ENCODE measurements at places on chromosomes 12 and 14.

- DNase-seq = no peak
These were observed 12.0 kb upstream of the NUDT14 start for GRCh38 chr14:105192866-105193731.

- peak; percentile 92 for DNase-seq
These were observed 19.9 kb upstream of the NEDD1 start for GRCh38 chr12:96886998-96887677.

DNA sequence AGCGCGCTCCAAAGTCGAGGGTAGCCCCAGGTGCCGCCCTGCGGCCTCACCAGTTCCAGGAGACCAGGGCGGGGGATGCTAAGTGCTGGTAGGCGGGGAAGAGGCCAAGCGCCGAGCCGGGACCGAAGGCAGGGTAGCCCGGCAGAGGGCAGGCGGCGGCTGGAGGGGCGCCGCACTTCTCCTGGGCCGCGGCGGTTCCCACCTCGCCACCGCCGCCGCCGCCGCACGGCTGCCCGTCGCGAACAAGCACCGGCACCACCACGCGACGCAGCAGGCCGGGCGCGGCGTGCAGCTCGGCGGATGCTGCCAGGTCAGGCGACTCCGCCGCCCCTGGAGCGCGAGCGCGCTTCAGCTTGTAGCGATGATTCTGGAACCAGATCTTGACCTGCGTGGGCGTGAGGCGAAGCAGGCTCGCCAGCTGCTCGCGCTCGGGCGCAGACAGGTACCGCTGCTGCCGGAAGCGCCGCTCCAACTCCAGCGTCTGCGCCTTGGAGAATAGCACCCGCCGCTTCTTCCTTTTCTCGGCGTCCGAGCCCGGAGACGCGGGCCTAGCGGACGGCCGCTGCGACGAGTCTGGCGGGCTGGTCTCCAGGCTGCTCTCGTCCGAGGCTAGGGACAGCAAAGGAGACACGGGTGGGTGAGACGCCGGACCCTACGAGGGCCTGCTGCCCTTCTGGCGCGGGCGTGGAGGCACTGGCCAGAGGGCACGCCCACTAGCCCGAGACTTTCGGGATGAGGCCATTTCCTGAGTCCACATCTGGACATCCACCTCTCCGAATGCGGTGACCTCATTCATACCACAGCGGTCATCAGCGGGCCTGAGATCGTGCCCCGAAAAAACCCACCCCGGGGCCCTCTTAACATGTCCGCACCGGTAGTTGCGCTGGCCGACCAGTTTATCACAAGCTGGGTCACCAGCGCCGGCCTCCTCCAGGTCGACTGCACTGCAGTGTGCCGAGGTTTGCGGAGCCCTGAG lies 1.3 kb downstream of the NKX2-8 start:
- peak; percentile 79 for DNase-seq

DNA sequence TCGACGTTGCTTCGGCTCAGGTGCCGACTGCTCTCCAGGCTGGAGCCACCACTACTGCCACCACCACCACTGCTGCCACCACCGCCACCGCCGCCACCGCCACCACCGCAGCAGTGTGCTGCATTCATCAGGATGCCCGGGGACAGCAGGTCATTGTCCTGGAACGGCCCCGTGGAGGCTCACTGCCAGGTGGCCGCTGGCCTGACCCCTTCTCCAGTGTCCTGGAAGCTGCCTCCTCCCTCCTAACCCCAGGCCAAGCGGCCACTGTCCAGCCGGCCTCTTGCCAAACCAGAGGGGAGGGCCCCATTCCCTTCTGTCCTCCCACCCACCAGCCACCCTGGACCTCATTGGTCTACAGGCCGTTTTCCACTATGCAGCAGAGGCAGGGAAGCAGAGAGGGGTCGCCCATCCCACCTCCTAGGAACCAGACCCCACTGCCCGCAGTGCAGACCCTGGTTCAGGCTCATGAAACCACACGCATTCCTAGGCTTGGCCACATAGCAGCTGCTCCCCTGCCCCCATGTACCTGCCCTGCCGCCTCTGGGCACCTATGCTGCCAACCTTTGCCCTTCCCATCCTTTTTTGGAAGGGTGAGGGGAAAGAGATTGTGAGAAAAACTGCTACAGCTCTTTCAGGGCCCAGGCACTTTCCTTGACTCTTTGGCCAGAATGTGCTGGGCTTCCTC lies 15.2 kb downstream of the ARL6IP4 start:
- no peak for DNase-seq

DNA sequence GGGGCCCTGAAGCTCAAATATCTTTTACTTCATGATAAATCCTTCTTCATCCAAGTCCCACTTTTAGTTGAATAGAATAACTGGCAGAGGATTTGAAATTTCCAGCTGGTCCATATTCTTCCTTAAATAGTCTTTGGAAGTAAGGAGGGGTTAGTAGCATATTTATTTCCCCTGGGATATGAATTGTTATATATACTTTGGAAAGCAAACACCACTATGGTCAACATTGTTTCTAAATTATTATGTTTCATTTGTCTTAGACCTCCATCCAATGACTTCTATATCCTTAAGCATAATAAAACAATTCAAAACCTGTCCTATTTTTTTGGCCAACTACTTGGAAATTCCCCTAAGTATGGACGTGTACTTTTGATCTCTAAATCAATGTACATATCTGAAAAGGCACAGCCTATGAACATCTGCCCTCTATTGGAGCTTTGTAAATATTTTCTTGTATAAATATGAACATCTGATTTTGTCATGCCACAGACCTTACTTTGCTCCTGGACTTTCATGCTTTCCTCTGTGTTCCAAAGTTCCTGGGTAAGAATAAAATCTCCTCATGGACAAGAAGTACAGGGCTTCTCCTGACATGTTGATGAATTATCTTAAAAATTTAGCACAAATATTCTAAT lies 1212.0 kb downstream of the GALC start:
- no peak for DNase-seq

GRCh38 chr14:70663707-70664179 lies 22.0 kb downstream of the TTC9 start:
- no peak for DNase-seq

GRCh38 chr14:104376202-104377140 lies 203.1 kb upstream of the C14orf180 start:
- DNase-seq = no peak

- DNase-seq = no peak
These were observed 12.5 kb downstream of the TM7SF3 start for GRCh38 chr12:27001663-27002062.

- DNase-seq = no peak
These were observed 361.9 kb upstream of the FAR2 start for GRCh38 chr12:28787151-28787550.

GRCh38 chr14:99121319-99121875 lies 150.6 kb downstream of the BCL11B start:
- no peak for DNase-seq

- no peak for DNase-seq
These were observed 68.0 kb upstream of the FAR2 start for GRCh38 chr12:29081101-29081500.

DNA sequence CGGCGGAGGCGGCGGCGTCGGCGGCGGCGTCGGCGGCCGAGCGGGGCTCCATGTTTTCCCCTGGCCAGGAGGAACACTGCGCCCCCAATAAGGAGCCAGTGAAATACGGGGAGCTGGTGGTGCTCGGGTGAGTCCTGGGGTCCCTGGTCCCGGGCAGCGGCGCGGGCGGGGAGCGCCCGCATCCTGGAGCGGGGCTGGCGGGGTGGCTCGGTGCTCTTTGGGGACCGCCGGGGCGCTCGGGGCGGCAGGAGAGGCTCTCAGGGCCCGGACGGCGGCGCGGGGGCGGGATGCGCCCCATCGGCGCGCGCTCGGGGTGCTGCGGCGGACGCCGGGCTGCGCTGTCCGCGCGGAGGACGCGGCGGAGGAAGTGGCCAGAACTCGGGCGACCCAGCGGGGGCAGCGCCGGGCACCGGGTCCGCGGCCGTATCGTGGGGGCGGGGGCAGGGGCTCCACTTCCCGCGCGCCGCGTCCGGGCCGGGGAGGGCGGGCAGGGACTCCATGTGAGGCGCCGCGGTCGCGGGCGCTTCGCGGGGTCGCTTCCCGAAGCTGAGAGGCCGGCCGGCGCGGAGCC lies 485 bp downstream of the PELI2 start:
- DNase-seq = no peak

GRCh38 chr12:20369305-20370013 lies 1.1 kb downstream of the PDE3A start:
- DNase-seq = peak; percentile 89

- DNase-seq = peak; percentile 38
These were observed 210.6 kb upstream of the RTL1 start for GRCh38 chr14:101113835-101114725.

DNA sequence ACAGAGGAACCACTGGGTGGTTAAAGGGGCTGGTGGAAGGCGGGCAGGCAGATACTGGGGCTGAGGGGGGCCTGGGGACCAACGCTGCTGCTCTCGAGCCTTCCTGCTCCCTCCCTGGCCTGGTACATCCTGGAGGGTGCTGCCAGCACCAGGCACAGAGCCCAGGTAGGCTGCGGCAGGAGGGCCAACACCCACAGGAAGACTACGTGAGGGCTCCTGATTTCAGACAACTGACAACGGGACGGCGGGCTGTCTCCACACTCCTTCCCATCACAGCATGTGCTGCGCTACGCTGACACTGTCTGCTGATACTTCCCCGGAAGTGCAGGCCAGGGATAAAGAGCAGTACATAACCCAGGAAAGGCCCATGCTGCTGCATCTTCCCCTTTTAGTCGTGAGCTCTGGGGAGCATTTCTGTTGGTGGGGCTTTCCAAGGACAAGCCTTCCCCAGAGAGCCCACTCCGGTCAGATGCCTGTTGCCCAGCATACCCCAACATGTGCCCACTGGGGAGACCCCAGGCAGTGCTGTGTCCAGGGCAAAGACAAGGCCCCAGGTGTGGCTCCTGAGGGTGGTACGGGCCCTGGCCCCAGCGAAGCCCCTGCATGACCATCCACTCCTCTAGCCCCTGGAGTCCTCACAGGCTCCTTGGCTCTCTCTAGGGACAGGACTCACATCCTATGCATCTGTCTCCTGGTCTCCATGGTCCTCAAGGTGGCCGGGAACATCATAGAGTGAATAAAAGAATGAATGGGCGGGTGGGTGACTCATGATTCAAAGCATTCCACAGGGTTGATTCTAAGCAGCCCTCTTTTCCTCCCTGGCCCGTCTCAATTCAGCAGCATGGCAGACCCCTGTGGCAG lies 38.0 kb downstream of the CHGA start:
- peak; percentile 71 for DNase-seq

GRCh38 chr12:140162-140561 lies 73.6 kb downstream of the IQSEC3 start:
- DNase-seq = no peak

- peak; percentile 96 for DNase-seq
These were observed at the start of gene SLC22A17 for GRCh38 chr14:23352506-23353432. TSS of gene SLC22A17 (minus strand) at chr14:23352887.

DNA sequence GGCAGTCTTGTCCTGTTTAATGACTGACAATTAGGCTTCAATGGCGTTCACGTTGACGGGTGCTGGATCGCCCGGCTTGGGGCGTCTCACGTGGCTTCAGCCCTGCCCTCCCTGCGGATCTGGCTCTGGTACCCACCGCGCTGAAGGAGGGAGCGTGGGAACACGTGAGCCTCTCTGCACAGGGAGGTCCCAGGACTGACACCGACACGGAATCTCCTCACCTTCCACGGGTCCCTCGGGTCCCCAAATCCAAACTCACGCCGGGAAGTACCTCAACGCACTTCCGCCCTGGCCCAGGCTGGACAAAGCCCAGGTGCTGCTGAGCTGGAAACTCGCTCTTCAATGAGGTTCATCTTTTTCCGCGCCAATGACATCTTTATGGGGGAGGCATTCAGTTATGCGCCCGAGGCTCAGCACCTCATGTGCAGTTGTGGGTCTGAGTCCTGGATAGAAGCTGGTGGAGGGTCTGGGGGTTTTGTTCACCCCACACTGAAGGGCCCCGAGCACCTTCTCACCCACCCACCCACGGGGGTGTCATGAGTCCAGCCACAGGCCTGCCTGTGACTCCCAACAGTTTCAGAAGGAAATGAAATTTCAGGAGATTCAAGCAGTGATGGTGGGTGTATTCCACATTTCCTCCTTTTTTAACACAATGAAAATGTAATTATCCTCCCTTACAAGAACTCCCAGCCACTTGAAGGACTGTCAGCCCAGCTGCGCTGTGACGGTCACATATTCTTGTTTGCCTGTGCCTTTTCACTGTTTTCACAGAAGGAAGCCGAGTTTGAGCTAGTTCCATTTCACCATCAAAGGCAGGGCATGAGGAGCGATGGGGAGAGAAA lies 251.7 kb upstream of the SFSWAP start:
- peak; percentile 51 for DNase-seq

GRCh38 chr12:107369006-107369405 lies 275.7 kb upstream of the CRY1 start:
- no peak for DNase-seq

- DNase-seq = peak; percentile 86
These were observed 417.0 kb downstream of the DPF3 start for GRCh38 chr14:72476657-72477499.

- DNase-seq = no peak
These were observed 9.1 kb downstream of the CREBL2 start for GRCh38 chr12:12620730-12621315.
